A549 treated with RU486 at 1 μM for 4 hours (cell line): ENCODE measurements at places on chromosomes 1 and 21. TPM values are rescaled to one million over a fixed set of nuclear protein-coding genes. Genes with fewer than 3 reads are reported as not detected.

The IL6R gene
- 12.2 to 15.7 TPM (median 13.1 TPM) in 5 replicates for total RNA-seq

The IVL gene
- 0.08 TPM in 1 of 5 replicates, not detected in the others for total RNA-seq

The PIGP gene
- 7.3 to 16.6 TPM (median 15.6 TPM) in 5 replicates for total RNA-seq

The SPRR2D gene
- total RNA-seq: not detected in 5 replicates

The GNG5 gene
- 153 to 191 TPM (median 184 TPM) in 5 replicates for total RNA-seq
